ENCODE measurements at places on chromosomes 6 and 20.

DNA sequence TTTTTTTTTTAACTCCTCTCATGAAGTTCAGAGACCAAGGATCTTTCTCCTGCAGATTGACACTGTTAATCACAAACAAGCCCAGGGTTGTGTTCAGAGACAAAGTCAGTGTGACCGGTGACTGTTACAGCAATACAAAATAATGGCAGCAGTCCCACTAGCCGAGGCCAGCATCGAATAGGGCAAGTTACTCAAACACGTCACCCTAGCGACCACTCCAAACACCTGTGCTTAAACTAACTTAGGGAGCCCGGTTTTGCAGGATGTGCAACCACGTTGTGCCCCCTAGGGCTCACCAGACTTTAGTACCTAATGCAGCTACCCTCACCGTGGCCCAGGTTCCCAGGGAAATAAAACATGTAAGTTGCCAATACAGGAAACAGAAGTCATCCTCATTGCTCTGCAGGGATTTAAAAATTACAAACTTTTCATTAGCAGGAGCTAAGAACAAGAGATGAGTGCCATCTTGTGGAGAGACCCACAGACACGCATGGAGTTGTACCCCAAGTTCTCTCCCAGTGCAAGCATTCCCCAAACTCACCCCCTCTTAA, 38.1 kb downstream of the FAM50B start:
- no peak for DNase-seq

GRCh38 chr20:588932-589672, 21.0 kb downstream of the TCF15 start:
- no peak for DNase-seq

- DNase-seq: no peak
These were observed 36.0 kb upstream of the FOXO3 start for GRCh38 chr6:108524528-108525248.

DNA sequence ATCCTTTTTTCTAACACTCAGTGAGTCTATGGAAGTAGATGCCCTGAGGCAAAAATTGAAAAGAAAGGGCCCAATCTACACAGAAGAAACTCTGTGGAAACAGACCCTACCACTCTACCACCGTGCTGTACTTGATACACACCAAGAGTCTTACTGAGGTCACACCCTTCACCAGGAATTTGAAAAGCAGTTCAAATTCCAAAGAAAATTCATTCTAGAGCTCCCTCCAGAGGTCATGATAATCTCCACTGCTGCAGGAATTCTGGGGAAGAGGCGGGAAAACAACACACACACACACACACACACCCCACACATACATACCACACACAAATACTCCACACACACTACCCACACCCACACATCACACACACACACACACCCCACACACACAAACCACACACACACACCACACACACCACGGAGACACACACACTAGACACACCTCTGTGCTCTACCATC, 336.8 kb downstream of the HDGFL1 start:
- no peak for DNase-seq

GRCh38 chr20:40673442-40673841, 15.6 kb downstream of the MAFB start:
- no peak for DNase-seq

- no peak for DNase-seq
These were observed 32.1 kb downstream of the PSMG4 start for GRCh38 chr6:3290931-3291211.

DNA sequence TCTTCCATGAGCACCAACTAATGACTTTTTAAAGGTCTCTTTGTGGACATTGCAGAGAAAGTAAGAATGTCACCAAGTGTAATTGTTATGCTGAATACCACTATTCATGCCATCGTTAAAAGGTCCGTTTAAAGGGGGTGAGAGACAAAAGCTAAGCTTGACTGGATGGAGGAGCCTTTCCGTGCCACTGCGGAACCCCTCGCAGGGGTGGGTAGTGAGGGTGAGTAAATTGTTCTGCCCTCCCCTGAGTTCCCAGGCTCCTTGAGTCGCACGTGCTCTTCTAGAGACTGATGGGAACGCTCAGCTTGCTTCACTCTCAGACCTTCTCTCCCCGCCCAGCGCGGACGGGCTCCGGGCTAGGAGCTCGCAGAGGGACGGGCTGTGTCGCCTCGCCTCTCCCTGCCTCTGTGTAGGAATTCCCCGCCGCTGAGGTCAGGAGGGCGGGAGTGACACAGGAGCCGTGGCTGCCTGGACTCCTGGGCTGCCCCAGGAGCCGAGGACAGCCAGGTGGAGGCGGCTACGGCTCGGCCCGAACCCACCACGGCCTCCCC, 314.8 kb upstream of the QKI start:
- DNase-seq: no peak

GRCh38 chr20:7250337-7250736, 482.9 kb downstream of the BMP2 start:
- no peak for DNase-seq

GRCh38 chr6:105810922-105811482, 275.1 kb upstream of the PRDM1 start:
- no peak for DNase-seq

DNA sequence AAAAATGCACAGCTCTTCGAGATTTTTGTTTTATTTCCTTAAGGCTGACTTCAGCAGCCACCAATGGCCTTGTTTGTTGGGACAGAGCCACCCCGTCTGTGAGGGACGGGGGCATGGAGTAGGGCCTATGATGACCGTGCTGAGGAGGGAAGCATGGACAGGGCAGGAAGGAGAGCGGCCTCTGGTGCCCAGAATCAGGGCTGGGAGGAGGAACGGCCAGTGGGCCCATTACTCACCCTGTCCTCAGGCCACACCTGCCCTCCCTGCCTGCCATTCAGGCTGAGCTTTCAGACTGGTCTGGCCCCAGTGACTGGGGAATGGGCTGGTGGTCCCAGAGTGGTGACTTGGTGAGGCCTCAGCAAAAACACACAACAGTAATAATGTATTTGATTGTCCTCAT, 104.4 kb downstream of the SMOC2 start:
- no peak for DNase-seq

DNA sequence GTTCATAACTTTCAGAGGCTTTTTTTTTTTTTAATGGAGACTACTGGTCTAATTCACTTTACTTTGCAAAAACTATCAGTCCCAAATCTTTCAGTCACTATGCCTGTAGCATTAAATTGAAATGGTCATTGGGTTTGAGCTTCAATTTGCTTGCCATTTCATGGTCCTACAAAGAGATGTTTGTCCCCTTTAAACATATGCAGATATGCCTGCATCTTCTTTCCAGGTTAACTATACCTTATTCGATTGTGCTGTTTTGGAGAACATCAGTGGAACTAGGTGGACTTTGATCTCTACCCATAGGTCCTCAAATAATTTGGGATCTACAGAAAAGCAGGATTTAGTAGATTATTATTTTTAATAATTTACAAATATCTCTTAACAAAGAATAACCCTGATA, 4.6 kb downstream of the POU3F2 start:
- DNase-seq: no peak

DNA sequence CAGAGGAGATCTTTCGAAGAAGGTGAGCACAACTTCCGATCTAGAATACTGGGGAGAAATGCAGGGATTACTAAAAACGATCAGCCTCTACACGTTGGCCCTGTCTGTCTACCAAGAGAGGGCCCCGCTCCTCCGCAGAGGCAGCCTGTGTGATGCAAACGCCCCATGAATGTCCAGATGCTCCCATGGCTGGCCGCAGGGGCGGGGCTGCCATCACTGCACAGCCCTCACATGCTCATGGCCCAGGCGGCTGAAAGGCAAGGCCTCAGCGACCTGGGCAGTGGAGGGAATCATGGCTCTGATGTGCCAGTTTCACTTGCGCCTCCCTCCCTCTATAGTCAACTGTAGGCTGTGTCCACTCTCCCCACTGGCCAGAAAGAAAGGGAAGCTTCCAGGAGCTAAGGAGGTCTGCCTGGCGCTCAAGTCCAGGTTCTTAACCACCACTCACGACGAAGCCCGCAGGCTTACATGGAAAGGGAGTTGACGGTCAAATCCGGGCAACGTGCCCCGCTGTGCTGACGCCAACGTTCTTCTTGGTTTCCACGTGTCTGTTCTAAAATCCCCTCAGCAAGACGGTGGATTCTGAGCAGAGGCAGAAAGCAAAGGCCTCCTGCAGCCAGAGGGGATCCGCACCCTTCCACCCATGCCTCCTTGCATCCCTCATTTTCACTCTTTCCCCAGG, 14.2 kb downstream of the PXDC1 start:
- DNase-seq: no peak

DNA sequence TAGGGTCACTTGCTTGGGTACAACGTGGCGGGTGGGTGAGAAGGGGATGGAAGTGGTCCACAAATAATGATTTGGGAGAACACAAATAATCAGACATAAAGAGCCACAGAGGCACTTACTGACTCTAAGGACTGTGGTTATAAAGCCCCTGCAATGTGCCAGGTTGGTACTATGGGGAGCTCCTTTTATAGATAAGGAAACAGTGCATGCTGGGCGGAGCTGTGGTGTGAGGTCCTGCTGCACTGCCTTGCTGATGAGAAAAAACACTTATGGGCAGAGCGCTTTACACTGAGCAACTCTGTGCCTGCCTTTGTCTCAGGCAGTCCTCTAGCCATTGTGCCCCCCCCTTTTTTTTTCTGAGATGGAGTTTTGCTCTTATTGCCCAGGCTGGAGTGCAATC, 29.1 kb upstream of the SCRT2 start:
- no peak for DNase-seq

Data from NCI-H526 treated with DMSO at 0.1 percent for 48 hours (cell line).